RPMI7951 (cell line): ENCODE measurements at places on chromosomes 7 and 10. TPM values are rescaled to one million over a fixed set of nuclear protein-coding genes. Genes with fewer than 3 reads are reported as not detected.

The WNT8B gene
- total RNA-seq: not detected in 2 replicates

The TMEM140 gene
- 7.1 and 7.6 TPM in 2 replicates for total RNA-seq

The SPDYE1 gene
- not detected in 2 replicates for total RNA-seq

The TMEM176A gene
- not detected in 2 replicates for total RNA-seq

The CFAP70 gene
- 0.12 TPM in 1 of 2 replicates, not detected in the other for total RNA-seq

The FGF8 gene
- not detected in 2 replicates for total RNA-seq

The MYPN gene
- 1.4 and 1.8 TPM in 2 replicates for total RNA-seq

The CALCR gene
- total RNA-seq: not detected in 2 replicates

The LGI1 gene
- 0.12 TPM in 1 of 2 replicates, not detected in the other for total RNA-seq

The BAG3 gene
- total RNA-seq: 13.9 and 15.2 TPM in 2 replicates

The SLC26A4 gene
- 1.4 and 1.5 TPM in 2 replicates for total RNA-seq

The BBS9 gene
- total RNA-seq: 15.9 and 16.1 TPM in 2 replicates

The ZNF32 gene
- 21.0 and 23.8 TPM in 2 replicates for total RNA-seq

The CFAP58 gene
- 0.48 and 0.49 TPM in 2 replicates for total RNA-seq

The TMEM229A gene
- total RNA-seq: not detected in 2 replicates

The ZCWPW1 gene
- 0.20 and 3.7 TPM in 2 replicates for total RNA-seq
